ENCODE measurements at places on chromosomes 3 and 15. TPM values are rescaled to one million over a fixed set of nuclear protein-coding genes. Genes with fewer than 3 reads are reported as not detected.

NPTN gene
- 73.4 TPM for total RNA-seq

SLC22A14 gene
- not detected for total RNA-seq

CD200 gene
- 42.3 TPM for total RNA-seq

C3orf49 gene
- not detected for total RNA-seq

NANOGP8 gene
- total RNA-seq = not detected

GREM1 gene
- total RNA-seq = not detected

TTLL13 gene
- 0.46 TPM for total RNA-seq

BUB1B gene
- total RNA-seq = 99.5 TPM

HIGD2B gene
- not detected for total RNA-seq

CLRN1 gene
- total RNA-seq = not detected

CADPS gene
- total RNA-seq = not detected

GOLGA6L4 gene
- total RNA-seq = 1.0 TPM

SHC4 gene
- total RNA-seq = 1.4 TPM

AHSG gene
- not detected for total RNA-seq

TGM4 gene
- total RNA-seq = not detected

NPAP1 gene
- not detected for total RNA-seq

PCYT1A gene
- 47.1 TPM for total RNA-seq

GALNT15 gene
- not detected for total RNA-seq

CAPN3 gene
- total RNA-seq = 2.7 TPM

CELF6 gene
- 0.40 TPM for total RNA-seq

MINAR1 gene
- total RNA-seq = 0.51 TPM

TTC23 gene
- 9.0 TPM for total RNA-seq

SLC12A1 gene
- not detected for total RNA-seq

EFCAB12 gene
- 0.56 TPM for total RNA-seq

GOLGA8M gene
- total RNA-seq = 0.35 TPM

CLDN18 gene
- total RNA-seq = not detected

BLOC1S6 gene
- total RNA-seq = 36.1 TPM

ELL3 gene
- 3.6 TPM for total RNA-seq

MKRN3 gene
- total RNA-seq = 1.4 TPM

AADACL2 gene
- total RNA-seq = not detected

CCNDBP1 gene
- total RNA-seq = 45.8 TPM

PLXND1 gene
- 3.1 TPM for total RNA-seq

DUOXA2 gene
- total RNA-seq = not detected

CNTN4 gene
- total RNA-seq = not detected
